Renal cortical epithelial cell (primary cell): ENCODE measurements at places on chromosomes 12 and 14. TPM values are rescaled to one million over a fixed set of nuclear protein-coding genes. Genes with fewer than 3 reads are reported as not detected.

GRCh38 chr12:95328708-95329107, 111.1 kb downstream of the VEZT start:
- DNase-seq: no peak

DNA sequence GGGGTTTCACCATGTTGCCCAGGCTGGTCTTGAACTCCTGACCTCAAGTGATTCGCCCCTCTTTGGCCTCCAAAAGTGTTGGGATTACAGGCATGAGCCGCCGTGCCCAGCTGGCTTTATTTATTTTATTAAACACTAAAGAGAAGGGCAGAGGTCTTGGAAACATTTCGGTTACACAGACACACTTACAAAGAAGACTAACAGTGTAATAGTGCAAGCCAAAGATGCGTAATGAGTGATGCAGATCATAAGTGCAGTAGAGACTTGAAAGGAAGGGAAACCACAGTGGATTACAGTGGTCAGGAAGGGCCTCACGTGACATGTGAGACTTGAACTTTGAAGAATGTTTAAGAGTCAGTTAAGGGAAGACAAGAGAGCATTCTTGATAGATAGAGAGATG, 33.9 kb upstream of the CDK17 start:
- peak; percentile 76 for DNase-seq

DNA sequence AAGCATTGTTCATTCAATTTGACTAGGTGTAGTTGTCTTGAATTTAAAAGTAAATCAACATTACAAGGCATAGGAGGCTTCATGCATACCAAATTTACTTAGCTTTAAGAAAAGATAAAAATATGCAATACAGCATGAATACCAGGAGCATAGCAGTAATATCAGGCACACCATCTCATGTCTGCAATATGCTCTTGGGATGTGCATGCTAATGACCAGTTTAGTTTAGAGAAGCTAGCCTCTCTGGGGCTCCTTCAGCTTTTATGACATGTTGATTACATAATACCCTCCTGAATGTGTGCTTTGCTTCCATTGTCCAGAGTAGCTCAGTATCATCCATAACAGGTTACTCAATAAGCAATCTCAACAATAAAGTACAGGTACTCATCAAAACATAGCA, 497.2 kb downstream of the FLRT2 start:
- no peak for DNase-seq

DNA sequence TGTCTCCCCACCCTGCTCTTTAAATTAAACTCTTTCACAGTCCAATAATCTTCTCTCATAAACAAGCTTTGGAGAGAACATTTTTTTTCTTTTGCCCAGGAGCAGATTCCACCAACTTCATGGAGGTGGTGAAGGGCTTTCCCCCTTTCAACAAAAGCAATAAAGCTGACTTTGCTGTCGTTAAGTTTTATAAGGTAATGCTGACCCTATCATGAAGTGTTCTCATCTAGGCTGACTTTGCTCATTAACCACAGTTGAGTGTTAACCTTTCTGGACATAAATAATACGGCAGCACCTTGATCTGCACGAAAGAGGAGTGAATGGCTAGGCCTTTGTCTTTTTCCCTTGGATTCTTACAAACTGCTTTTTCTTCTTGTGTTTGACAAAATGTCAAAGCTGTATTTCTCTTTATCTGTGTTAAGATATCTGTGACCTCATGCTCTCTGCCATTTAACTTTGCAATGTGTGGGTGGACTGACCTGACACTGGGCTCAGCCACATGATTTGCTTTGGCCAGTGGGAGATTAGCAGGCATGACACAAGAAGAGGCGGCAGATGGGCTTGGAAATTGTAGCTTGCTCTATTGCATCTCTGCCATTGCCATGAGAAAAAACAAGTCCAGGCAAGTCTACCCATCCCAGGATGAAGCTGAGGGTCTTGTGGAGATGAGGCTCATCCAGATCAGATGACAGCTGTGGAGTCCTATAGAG, 470.9 kb upstream of the CCDC196 start:
- peak; percentile 2 for DNase-seq

DNA sequence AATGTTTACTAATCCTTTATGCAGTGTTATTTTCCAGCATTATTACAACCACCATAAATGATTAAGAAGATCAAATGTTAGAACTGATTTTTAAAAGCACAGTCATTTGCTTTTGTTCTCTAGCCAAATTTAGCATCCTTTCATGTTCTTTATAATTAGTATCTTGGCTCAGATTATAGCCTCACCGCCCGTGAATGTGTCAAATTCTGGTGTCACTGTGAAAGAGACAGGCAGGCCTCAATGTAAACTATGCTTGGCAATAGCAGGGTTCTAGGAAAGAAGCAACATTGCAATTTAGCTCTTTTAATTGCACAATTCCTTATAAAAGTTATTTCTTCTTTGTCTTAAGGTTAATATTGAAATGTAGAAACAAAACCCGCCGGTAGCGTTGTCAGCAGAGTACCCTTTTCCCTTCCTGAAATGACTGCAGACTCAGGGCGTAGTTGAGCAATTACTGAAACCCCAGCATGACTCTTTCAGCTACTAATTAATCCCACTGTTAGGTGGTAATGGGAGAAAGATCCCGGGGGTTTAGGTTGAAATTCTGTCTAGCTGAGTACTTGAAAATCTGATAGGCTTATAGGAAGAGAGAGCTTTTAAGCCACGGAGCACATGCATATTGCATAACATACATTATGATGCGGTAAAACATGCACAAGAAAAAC, 1600.5 kb upstream of the SEL1L start:
- DNase-seq: peak; percentile 55

GRCh38 chr14:100348784-100349685, 25.9 kb downstream of the SLC25A47 start:
- DNase-seq: no peak

GRCh38 chr12:116397148-116397547, 119.7 kb upstream of the MED13L start:
- DNase-seq: no peak

DNA sequence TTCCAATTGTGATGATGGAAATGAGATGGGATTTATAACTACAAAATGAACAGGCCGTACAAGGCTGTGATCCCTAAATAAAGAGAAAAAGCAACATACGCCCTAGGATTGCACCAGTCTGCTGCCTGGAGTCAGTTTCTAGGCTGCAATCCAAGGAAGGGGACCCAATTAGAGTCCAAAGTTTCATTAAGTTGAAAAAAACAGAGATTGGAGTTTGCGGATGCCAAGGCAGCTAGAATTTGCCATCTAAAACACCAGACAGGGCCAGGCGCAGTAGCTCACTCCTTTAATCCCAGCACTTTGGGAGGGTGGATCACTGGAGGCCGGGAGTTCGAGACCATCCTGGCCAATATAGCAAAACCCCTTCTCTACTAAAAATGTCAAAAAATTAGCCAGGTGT, 661.0 kb downstream of the RPS29 start:
- no peak for DNase-seq

GRCh38 chr12:104608998-104609397, 152.2 kb downstream of the CHST11 start:
- no peak for DNase-seq

DNA sequence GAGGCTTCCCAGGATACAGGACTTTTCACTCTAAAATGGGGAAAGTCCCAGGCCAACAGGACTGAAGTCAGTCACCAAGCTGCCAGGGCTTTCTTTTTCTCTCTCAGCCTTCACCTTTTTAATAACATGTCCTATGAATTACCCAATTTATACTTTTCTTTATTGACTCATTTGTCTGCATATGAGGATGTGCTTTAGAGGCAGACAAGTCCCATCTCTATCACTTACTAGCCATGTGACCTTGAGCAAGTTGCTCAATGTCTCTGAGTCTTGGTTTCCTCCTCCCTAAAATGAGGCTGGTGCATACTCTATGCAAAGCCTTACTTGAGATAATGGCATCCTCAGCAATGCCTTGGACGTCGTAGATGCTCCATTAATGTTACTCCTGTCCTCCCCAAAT, 98.1 kb upstream of the TMPO start:
- DNase-seq: no peak

GRCh38 chr12:22268406-22268805, 66.1 kb downstream of the ST8SIA1 start:
- no peak for DNase-seq

- DNase-seq: peak; percentile 14
Observed at GRCh38 chr14:34538871-34539406, 562 bp downstream of the EAPP start.

DNA sequence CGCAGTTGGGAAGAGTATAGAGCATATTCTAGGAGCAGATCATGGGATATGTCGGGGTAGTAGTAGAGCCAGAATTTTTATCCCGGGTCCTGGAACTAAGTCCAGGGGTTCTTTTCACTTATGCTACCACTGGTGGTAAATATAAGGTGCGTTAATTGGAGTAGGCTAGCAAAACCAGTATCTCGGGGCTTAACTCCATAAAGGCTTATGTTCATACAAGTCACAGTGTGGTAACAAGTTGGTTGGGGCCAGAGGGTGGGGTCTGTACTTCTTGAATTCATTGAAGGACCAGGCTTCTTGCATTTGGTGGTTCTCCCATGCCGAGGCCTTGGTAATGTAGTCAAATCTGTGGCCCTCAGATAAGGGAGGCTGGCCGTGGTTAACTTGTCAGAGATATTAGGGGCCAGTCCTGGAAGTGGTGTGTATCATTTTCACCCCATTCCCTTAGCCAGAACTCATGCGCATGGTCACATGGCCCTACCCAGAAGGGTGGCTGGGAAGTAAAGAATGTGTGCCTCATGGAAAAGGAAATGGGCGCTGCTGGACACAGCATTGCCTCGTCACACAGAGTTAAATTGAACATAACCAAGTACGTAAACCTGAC, 1.5 kb upstream of the ZNF641 start:
- no peak for DNase-seq

- DNase-seq: peak; percentile 5
Observed at GRCh38 chr12:91604897-91605296, 422.3 kb upstream of the DCN start.

DNA sequence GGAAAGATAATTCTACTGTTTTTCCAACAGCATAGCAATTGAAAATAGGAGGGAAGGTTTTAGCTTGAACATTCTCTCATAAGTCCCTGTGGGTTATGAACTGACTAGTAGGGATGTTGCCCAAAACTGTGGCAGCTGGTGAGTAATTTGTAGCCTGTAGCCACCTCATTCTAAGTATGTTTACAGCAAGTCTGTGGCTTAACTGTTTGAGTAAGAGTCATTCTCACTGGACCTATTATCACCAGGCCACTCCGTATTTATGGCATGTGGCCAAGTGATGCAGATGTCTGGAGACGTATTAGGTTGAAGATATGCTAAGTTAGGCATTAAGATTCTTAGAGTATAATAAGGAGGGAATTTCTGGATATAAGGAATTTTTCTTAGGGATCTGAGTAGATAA, 458.3 kb downstream of the ETNK1 start:
- peak; percentile 90 for DNase-seq

GRCh38 chr12:64501486-64501885, 49.6 kb downstream of the TBK1 start:
- DNase-seq: no peak

GRCh38 chr12:29066011-29066588, 83.0 kb upstream of the FAR2 start:
- peak; percentile 53 for DNase-seq

KRT73 gene
- not detected in 2 replicates for total RNA-seq

OASL gene
- 0.94 and 4.0 TPM in 2 replicates for total RNA-seq

ENDOU gene
- total RNA-seq: 0.10 TPM in 1 of 2 replicates, not detected in the other

PDE3A gene
- total RNA-seq: under 0.01 and 0.10 TPM in 2 replicates

NPFF gene
- total RNA-seq: not detected in 2 replicates

PLCZ1 gene
- 0.69 TPM in 1 of 2 replicates, not detected in the other for total RNA-seq

OVCH1 gene
- total RNA-seq: not detected in 2 replicates

CLEC9A gene
- total RNA-seq: not detected in 2 replicates

PIWIL1 gene
- not detected in 2 replicates for total RNA-seq
